ENCODE measurements at places on chromosomes 2 and 18.

GRCh38 chr2:113891265-113891959 lies 1.5 kb downstream of the ACTR3 start:
- DNase-seq: no peak

DNA sequence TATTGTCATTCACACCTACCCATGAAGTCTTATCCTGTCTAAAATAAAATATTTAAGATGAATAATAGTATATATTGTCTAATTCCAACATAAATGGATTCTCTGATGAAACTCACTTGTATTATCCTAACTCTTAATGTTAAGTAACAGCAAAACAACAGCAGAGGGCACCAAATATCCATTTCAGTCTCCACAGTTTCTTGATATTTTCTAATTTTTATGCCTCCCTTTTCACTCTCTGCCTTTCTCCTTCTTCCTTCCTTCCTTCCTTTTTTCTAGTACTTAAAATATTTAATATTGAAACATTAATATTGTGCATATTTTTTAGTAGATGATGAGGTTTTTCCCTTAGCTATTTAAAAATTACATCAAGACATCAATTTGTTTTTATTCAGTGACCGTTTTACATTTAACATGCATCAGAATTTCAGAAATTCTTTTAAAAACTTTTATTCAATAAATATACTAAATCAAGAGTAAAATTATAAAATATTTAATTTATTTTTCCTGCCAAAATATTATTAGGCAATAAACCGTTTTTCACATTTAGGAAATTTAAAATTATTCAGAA lies 97.6 kb downstream of the WDR7 start:
- DNase-seq: peak; percentile 26

- no peak for DNase-seq
Measured at GRCh38 chr18:32335228-32335627, 135.5 kb downstream of the GAREM1 start.

GRCh38 chr2:201994973-201995638 lies 38.5 kb upstream of the FZD7 start:
- DNase-seq: no peak

GRCh38 chr18:63788447-63789096 lies 13.4 kb downstream of the SERPINB7 start:
- peak; percentile 64 for DNase-seq

DNA sequence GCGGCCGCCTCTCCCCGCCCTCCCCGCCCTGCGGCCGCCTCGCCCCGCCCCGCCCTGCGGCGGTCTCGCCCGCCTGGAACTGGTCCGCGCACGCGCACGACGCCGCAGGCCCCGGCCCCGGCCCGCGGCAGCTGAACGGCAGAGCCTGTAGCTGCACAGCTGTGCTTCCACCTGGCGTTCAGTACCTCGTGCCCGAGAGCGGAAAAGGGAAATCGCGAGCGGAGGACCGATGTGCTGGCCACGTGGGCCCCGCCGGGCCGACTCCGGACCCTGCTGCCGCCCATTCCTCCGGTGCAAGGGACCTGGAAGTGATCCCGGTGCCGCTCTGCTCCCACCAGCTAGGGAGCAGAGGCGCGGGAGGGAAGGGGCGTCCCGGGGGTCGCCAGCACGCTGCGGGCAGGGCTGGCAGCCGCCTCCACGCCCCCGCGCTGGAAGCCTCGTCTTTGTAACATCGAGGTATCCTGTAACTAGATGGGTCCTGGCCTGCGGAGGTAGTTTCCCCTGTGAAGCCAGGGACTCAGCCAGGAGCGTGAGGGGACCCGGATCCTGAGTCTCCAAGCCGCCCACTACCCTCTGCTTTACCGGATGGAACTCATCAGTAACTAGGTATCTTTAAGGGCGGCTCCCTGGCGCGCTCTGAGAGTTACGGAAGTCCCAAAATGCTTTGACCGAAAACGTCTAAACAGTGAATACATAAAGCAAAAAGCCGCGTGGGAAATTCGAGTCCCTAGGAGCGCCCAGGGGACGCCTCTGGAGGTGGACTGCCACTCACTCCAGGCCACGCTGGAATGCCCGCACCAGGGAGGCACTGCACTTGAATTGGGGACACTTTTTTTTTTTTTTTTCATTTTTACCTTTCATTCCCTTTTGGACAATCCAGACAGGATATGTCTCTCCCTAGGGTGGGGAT lies 704 bp upstream of the ODC1 start:
- no peak for DNase-seq

- no peak for DNase-seq
Measured at GRCh38 chr2:164523726-164524125, 97.6 kb downstream of the GRB14 start.

- DNase-seq: no peak
Measured at GRCh38 chr2:75146606-75147332, 52.6 kb downstream of the TACR1 start.

DNA sequence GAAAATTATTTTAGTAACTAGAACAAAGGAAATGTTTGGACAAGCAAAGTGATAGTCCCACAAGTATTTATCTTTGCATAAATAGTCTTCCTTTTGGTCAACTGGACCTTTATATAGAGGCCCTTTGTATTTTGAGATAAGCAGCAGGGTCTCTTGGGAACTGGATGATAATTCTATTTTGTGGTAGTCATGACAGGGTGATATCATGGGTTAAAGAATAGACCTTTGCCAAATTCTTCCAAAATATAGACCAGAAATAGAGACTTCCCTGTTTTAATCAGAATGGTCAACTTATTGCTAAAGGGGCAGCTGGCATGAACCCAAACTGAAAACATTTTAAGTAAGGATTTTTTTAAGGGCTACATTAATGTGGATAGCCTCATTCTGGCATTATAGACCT lies 10.5 kb downstream of the PLEK start:
- no peak for DNase-seq

- DNase-seq: no peak
Measured at GRCh38 chr2:216084547-216084946, 2.8 kb downstream of the TMEM169 start.

DNA sequence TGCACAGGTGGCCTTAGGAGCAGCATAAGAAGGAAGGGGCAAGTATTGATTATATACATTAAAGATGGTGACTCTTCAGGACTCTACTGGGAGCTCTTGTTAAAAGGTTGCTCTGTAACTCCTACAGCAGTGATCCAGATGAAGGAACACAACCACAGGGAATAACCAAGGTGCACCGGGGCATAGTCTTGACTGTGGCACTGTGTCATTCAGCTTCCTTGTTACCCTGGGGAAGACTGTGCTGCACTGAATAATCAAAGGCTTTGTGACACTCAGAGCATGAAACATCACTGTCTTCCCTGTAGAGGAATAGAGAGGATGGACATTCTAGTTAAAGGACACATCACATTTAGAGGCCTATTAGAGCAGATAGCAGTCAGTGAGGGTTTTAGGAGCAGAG lies 105.3 kb downstream of the UBE2E3 start:
- no peak for DNase-seq

DNA sequence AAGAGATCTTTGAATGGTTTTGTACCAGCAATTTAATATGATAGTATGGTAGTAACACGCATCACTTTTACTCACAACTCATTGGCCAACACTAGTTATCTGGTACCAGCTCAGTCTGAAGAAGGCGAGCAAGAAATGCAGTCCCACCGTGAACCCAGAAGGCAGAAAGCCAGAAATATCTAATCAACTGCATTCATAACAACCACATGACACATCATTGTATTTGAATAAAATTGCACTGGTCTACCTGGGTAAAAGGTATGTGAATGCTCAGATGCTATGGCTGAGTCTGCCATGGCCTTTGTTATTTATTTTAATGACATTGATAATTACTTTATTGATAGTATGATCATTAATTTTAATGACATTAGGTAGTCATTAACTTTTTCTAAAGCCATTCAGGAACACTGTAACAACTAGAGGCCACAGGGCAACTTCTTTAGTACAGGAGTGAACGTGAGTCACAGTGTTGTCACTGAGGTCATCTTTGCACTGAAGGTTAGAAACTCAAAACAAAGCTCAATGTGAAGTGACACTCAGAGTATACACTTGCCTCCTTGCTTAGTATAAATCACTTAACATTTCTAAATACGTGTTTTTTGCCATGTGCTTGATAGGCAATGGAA lies 475.6 kb upstream of the TNP1 start:
- DNase-seq: no peak

DNA sequence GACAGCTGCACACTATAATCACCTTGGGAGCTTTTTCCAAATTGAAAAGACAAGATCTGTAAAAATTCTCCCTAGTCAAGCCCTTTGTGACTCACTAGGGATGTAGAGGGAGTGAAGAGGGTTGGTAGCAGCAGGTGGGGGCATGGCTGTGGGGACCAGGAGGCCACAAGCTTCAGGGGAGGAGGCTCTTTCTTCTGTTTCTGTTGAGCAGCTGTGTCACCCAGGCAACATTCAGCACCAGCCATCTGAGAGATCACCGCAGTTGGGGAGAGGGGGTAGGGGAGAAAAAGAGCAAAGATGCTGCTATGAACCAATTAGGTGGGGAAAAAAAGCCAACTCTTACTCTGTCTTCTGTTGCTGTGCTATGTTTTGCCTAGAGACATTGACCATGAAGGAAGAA lies 352.3 kb upstream of the MEIS1 start:
- no peak for DNase-seq

DNA sequence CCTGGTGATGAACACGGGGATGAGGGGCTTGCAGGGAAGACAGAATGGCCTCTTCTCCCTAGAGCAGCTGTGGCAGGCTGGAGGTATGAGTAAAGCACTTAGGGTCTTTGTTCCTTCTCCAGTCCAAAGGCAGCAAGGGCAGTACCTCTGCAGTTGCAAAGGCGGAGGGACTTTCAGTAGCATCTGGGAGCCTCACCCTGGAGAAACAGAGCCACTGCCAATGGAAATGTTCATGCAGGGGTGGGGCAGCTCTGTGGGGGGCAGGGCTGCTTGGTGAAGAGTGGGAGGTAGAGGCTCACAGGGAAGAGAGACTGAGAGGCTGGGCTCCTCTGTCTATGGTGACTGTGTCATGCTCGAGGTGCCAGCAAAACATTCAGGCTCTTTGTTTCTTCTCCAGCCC lies 344.1 kb upstream of the CHAC2 start:
- DNase-seq: no peak

GRCh38 chr2:155310589-155310988 lies 612.1 kb downstream of the KCNJ3 start:
- DNase-seq: peak; percentile 16

- DNase-seq: peak; percentile 90
Measured at GRCh38 chr2:132978840-132979239, 308.8 kb upstream of the LYPD1 start.

GRCh38 chr2:64462940-64463700 lies 9.2 kb downstream of the LGALSL start:
- no peak for DNase-seq

GRCh38 chr2:150587547-150588505 lies 100.4 kb upstream of the RND3 start:
- DNase-seq: no peak

DNA sequence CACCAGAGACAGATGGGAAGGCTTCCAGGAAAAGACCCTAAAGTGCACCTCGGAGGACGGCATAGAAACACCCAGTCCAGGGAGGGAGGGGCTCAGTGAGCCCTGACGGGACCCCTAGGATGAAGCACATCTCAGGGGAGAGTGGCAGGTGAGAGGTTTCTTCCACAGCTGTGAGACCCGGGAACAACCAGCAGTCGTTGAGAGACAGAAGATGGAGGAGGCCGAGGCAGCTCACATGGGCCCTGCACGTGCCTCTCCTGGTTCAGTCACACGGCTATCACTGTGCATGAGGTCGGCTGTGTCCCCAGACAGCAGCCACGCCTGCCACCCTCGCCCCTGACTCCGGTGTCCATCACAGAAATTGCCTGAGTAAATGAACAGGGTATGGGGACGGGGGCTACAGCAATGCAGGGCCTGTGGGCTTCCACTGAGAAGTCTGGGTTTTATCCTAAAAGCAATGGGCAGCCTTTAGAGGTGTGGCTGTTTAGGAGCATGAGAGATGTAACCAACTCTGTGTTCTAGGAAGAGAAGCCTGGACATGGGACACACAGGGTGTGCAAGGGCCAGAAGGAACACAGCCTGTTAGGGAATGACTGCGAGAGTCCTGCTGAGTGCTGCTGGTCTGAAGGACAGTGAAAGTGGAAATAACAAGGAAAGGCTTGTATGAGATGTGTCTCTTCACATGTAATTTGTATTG lies 102.0 kb downstream of the TMEM18 start:
- DNase-seq: no peak

DNA sequence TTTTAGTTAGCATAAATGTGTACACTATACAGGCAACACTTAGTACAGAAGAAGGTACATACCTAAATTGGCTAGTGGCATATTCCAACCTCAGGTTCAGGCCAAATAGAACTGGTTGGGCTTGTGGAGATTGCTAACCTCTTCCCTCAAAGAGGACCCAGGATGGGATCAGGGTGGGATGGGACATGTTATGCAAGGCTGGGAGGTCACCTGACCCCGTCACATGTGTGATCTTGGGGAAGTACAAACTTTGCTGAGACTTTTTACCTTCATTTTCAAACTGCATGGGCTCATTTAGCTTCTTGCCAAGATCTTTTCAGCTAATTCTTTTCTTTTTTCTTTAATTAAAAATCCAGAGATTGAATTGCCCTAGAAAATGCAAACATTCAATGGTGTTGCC lies 36.9 kb downstream of the TMEM17 start:
- DNase-seq: no peak

- no peak for DNase-seq
Measured at GRCh38 chr2:9767656-9768281, 75.5 kb upstream of the TAF1B start.

GRCh38 chr2:122739732-122740593 lies 984.5 kb downstream of the TSN start:
- no peak for DNase-seq

GRCh38 chr18:12772111-12772510 lies 69.3 kb downstream of the PSMG2 start:
- DNase-seq: no peak

DNA sequence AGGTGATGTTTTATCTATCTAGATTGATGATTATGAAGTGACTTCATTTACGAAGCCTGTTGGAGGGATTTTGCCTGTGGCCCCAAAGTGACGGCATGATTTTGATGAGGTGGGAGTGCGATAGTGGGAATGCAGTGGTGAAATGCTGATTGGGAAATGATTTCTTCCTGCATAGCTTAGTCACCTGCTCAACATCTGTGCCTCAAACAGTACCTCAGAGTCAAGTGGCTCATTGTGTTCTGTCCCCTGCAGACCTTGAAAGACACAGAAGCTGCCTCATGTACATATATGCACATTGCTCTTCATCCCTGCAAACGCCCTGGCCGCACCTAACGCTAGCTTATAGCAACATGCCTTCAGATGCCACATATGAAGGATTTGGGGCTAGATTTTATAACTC lies 201.2 kb downstream of the TPGS2 start:
- DNase-seq: no peak

DNA sequence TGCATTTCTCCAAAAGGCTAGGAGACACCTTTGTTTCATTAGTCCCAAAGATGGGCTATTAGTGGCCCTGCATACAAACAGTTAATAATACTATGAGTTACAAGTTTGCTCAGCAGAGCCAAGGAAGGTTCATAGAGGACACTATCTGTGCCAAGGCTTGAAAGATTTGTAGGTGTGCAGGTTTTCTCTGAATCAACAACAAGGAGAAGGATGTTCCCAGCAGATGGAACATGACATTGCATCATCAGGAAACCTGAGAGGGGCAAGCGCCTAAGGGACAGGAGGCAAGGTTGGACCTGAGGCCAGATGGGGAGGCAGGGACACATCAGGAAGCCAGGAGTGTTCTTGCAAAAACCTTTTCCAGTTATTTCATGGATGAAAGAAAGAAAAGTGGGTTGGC lies 35.4 kb upstream of the STK17B start:
- no peak for DNase-seq

GRCh38 chr2:69168144-69168813 lies 155.3 kb downstream of the ANTXR1 start:
- DNase-seq: no peak

- no peak for DNase-seq
Measured at GRCh38 chr18:9722691-9723090, 14.6 kb downstream of the RAB31 start.
